Cerebellar nuclear complex (tissue), 1 donor: ENCODE measurements at places on chromosomes 7 and 10.

- no peak for DNase-seq
These were observed 6.7 kb upstream of the GRIFIN start for GRCh38 chr7:2482725-2483451.

- DNase-seq = no peak
These were observed 182.9 kb downstream of the PTPN20 start for GRCh38 chr10:47094126-47094525.

GRCh38 chr7:26073041-26073440 is 79.0 kb upstream of the NFE2L3 start:
- DNase-seq = no peak

DNA sequence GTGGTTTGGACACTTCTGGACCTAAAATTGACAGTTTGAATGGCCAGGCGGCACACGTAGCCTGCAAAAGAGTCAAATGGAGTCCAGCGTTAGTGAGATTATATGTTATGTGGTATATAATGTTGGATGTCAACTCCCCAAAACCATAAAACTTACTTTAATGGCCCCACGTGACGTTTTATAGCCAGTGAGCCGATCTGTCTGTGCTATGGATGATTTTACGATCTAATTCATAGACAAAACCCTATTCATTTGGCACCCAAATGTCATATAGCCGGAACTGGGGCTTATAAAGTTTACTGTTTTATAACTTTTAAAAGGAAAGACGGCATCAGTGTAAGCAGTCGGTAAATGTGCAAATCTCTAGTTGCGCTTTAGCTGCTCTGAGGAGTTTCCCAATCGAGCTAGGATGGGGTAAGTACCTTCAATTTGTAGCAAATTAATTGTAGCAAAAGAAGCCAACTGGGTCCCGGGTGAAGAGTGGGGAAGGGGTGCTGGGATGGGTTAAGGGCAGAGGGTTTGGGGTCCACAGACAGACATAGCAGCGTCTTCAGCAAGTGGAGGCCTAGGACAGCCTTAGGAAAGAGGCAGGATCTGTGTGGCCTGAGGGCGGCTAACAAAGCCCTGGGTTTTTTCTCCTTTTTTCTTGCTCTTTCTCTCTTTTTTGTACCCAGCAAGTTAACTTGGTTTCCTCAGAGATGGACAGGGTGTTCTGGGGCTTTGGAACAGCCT is 3.2 kb downstream of the HOXA5 start:
- no peak for DNase-seq

GRCh38 chr7:78539825-78540224 is 741.3 kb downstream of the PHTF2 start:
- no peak for DNase-seq

GRCh38 chr7:90869335-90869734 is 273.2 kb downstream of the CDK14 start:
- no peak for DNase-seq

- DNase-seq = no peak
These were observed 3.2 kb upstream of the ADGRA1 start for GRCh38 chr10:133084491-133084890.

DNA sequence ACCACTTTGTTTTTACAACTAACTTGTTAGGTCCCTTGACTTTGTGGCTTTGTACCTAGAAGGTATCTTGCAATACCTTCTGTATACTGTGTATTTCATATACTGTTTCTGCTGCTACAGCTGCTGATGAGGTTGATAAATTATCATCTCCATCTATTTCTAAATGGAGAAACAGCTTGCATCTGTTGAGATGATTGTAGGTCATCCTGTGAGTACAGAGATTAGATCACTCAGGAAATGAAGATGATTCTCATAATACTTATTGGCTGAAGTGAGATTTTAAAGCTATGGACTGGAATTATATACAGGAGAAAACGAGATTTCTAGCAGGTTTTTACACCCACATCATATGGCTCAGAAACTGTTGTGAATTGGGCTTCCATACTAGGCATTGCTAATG is 280.5 kb downstream of the KCND2 start:
- DNase-seq = no peak

DNA sequence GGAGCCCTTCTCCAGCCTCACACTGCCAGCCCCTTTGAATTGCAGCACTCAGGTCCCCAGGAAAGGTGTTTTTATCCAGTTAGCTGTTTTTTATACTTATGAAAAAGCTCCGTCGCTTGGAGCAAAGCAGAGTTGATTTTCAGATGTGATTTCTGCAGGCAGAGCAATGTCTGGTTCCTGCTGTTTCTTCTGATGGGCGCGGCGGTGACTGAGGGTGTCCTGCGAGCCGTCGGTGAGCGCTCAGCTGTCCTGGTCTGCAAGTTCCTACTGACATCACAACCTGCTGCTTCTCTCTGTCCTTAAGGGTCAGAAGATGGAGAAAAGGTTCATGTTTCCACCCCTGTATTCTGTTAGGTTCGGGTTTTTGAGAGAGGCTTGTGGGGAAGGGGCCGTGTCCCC is 109.6 kb upstream of the FAM20C start:
- DNase-seq = no peak

- DNase-seq = no peak
These were observed 257 bp downstream of the WAC start for GRCh38 chr10:28533186-28533564.

- no peak for DNase-seq
These were observed 170.3 kb downstream of the TCERG1L start for GRCh38 chr10:131141207-131141606.

- DNase-seq = no peak
These were observed 7.7 kb downstream of the RHEB start for GRCh38 chr7:151511946-151512345.

DNA sequence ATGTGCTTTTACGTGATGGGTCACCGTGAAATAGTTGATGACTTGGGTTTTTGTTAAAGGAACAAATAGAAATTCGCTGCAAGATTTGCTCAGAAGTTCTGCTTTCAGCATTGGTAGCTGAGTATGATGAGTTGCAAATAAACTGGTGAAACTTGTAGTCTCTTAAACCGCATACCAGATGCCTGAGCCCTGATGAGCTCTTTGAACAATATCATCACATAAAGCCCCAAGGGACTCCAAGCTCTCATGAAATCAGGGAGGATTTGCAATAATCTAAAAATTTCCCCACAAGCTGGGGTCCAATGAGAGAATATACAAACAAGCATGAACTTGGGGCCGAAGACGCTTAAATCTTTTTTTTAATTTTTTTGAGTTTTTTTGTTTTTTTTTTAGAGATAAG is 312.4 kb downstream of the CALN1 start:
- no peak for DNase-seq

DNA sequence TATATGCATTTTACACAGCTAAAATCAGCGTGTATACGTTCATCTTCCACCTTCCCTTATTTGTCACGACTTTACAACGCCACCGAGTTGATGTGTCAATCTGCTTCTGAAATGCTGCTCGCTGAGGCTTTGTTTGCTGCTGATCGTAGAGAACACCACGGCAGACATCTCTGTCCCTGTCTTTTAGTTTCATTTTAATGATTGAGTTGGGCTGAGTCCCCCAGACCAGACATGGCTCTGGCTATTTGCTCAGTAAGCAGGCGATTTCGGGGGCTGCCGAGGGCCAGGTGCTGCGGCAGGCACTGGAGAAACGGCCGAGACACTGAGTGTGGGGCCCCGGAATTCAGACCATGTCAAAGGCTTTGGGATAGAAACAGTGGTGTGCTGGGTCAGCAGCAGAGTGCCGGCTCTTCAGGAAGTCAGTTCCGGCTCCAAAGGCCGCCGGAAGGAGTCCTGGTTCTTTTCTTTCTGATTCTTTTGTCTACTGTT is 5.0 kb downstream of the LRRC27 start:
- no peak for DNase-seq

DNA sequence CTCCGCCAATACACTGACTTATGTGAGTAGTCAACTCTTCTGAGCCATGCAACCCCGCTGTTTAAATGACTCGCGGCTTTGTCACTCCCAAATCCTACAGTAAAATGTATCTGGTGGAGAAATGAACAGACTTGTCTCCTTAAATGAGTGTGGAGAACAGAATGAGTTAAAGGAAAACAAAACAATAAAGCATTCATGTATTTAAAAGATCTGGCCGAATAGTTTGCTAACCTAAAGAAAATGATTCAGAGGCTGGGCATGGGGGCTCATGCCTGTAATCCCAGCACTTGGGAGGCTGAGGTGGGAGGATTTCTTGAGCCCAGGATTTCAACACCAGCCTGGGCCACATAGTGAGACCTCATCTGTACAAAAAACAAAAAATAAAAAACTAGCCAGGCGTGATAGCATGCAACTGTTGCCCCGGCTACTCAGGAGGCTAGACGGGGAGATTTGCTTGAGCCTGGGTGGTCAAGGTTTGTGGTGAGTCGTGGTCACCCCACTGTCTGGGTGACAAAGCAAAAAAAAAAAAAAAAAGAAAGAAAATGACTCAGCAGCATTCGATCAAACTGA is 86.5 kb upstream of the PFKP start:
- DNase-seq = no peak

DNA sequence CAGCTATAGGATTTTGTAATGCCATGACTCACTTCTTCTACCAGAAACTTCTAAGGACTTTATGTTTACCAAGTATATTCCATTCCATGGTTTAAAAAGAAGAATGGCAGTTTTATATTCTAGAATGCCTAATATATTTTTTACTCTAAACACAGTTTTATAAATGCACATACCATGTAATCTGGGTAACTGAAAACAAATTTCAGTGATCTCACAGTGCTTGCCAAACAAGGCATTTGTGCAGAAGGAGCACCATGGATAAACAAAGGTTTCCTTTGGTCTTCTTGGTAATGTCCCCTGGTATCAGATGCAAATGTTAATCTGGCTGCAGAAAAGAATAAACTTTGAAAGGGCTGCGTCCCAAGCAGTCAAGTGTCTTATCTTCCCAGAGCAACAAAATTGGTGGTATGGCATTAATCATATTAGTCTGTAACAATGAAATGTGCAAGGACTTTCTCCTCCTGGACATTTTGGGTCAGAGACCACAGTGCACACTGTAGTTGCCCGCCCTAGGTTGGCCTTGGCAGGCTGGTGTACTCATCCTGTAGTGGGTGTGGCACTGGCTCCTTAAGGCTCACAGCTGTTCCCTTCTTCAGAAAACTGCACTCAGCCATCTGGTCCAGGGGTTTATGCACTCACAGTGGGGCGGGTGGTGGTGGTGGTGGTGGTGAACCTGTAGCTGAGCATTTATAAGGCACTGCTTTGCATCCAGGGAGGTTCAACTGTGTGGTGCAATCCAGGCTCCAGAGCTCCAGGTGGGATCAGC is 56.7 kb downstream of the LAMB4 start:
- no peak for DNase-seq

DNA sequence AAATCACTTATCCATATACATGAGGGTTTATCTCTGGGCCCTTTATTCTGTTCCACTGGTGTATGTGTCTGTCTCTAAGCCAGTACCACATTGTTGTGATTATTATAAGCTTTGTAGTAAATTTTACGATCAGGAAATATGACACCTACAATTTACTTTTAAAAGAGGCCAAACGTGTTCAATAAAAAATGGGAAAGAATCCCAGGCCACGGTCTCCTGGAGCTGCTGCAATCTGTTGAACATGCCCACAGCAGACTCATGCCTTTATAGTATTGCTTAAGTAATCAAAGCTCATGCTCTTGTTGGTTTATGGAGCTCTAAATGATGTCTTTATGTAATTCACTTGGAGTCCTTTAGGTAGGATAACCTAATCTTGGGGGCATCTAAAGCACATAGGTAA is 273.0 kb downstream of the ZMYND11 start:
- no peak for DNase-seq
